Vagina (tissue), 2 donors: ENCODE measurements at places on chromosomes 13 and 19.

- no peaks in the 10 kb centered on the region for H3K4me1 ChIP-seq
- DNase-seq = no peak
- no peaks in the 10 kb centered on the region for H3K27me3 ChIP-seq
- H3K36me3 ChIP-seq = peaks cover 7% of the 10 kb centered on the region
Measured at GRCh38 chr19:38193445-38193844, 30.6 kb downstream of the DPF1 start.

DNA sequence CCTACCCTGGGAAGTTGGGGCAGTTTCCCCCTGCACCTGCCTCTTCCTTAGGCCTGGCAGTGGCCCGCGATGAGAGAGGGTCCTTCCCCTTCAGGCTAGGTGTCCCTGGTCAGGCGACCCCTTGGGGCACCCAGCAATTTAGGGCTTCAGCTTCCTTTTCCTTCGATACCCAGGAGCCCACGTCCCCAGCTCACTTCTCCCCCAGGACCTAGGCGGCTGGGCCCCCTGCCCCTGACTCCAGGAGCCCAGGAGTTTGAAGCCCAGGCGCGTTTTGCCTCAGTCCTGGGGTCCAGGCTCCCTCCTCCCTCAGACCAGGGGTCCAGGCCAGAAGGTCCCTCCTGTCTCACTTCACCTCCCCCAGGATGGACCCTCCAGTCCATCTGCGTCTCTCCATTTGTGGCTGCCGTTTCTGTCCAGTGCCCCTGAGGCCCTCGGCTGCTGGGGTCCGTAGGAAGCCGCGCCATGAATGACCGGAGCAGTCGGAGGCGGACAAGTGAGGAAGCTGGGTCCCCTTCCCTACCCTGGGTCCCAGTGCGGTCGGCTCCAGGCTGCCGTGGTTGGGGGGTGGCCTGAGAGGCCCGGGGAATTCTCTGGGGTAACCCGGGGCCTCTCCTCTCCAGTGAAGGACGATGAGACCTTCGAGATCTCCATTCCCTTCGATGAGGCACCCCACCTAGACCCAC, 714 bp downstream of the CCDC106 start:
- no peak for DNase-seq
- no peaks in the 10 kb centered on the region for H3K36me3 ChIP-seq
- no peaks in the 10 kb centered on the region for H3K27me3 ChIP-seq

GRCh38 chr13:30053939-30054338, 203.5 kb upstream of the UBL3 start:
- no peaks in the 10 kb centered on the region for H3K27me3 ChIP-seq
- no peaks in the 10 kb centered on the region for H3K4me1 ChIP-seq
- H3K27ac ChIP-seq = no peak overlapping the region
- DNase-seq = no peak
- H3K4me3 ChIP-seq = no peak overlapping the region

GRCh38 chr13:37129866-37130265, 24.4 kb upstream of the CSNK1A1L start:
- no peak overlapping the region for H3K27ac ChIP-seq
- H3K4me1 ChIP-seq = peaks cover 14% of the 10 kb centered on the region
- no peaks in the 10 kb centered on the region for H3K36me3 ChIP-seq
- no peaks in the 10 kb centered on the region for H3K27me3 ChIP-seq
- no peak for DNase-seq
- no peak overlapping the region for H3K4me3 ChIP-seq

GRCh38 chr13:107124129-107124718, 556.3 kb upstream of the ARGLU1 start:
- no peak overlapping the region for H3K4me3 ChIP-seq
- no peaks in the 10 kb centered on the region for H3K36me3 ChIP-seq
- no peak for DNase-seq
- no peaks in the 10 kb centered on the region for H3K27me3 ChIP-seq
- H3K27ac ChIP-seq = no peak overlapping the region
- no peaks in the 10 kb centered on the region for H3K4me1 ChIP-seq

- H3K27me3 ChIP-seq = no peaks in the 10 kb centered on the region
- no peak overlapping the region for H3K4me3 ChIP-seq
- H3K4me1 ChIP-seq = peaks cover 17% of the 10 kb centered on the region
- no peak for DNase-seq
Measured at GRCh38 chr13:113904411-113904810, 40.5 kb upstream of the GAS6 start.

DNA sequence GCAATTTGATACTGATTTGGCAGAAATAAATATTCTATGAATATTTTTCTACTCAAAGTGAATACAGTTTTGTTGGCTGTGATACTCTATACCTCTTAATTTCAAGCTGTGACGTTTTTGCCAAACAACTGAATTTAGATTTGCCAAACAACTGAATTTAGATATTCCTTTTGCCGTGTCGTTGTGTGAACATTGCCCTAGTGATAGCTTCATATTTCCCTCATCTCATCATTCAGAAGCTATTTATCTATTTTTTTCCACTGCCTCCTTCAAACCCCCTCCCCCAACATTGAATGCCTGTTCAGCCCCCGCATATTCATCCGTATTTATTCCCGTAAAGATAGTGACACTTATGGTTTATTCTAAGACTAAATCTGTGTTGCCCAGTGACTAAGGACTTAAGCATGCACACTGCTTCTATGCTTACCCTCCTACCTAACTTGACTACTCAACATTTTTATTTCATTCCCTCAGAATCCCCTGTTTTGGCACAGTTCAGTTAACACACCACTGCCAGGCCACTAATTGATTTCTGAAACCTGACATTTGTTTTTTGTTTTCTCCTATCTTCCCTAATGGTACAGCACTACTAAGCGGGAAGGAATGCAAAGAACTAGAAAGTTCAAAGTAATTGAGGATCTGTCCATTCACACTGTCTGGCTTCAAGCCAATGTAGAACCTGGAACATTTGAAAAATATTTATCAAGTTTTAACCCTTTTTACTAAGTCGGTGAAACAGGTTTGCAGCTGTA, 2.8 kb upstream of the KLF5 start:
- H3K27me3 ChIP-seq = no peaks in the 10 kb centered on the region
- no peak overlapping the region for H3K4me3 ChIP-seq
- H3K27ac ChIP-seq = no peak overlapping the region
- H3K36me3 ChIP-seq = no peaks in the 10 kb centered on the region

GRCh38 chr13:112506046-112506445, 81.9 kb downstream of the TUBGCP3 start:
- DNase-seq = no peak
- H3K27me3 ChIP-seq = no peaks in the 10 kb centered on the region
- H3K27ac ChIP-seq = no peak overlapping the region
- peaks cover 39% of the 10 kb centered on the region for H3K36me3 ChIP-seq
- no peaks in the 10 kb centered on the region for H3K4me1 ChIP-seq

DNA sequence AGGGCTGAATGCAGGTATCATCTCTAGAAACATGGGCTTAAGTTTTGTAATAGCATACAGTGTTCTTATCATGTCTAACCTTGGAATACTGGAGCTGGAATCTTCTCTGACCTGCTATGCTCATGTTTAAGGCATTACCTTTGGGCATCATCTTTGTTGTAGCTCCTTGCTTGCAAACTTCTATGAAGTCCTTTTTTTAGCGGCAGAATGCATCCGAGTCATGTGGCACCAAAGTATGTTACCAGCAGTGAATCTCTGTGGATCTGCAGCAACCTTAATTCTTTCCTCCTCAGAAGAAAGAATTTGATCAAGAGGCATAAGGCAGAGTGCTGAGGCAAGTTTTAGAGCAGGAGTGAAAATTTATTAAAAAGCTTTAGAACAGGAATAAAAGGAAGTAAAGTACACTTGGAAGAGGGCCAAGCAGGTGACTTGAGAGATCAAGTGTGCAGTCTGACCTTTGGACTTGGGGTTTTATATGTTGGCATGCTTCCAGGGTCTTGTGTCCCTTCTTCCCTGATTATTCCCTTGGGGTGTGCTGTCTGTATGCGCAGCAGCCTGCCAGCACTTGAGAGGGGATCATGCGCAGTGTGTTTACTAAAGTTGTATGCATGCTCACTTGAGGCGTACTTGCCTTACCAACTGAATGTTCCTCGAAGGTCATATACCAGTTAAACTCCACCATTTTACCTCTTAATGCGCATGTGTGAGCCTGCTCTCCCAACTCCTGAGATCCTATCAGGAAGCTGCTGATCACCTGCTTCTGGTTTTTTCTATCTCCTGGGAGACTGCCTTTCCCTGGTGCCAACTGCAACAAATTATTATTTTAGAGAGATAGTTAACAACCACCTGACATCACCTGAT, 115.5 kb downstream of the LACC1 start:
- no peak for DNase-seq
- no peak overlapping the region for H3K4me3 ChIP-seq
- no peak overlapping the region for H3K27ac ChIP-seq
- H3K36me3 ChIP-seq = no peaks in the 10 kb centered on the region
- no peaks in the 10 kb centered on the region for H3K27me3 ChIP-seq
- no peaks in the 10 kb centered on the region for H3K4me1 ChIP-seq

DNA sequence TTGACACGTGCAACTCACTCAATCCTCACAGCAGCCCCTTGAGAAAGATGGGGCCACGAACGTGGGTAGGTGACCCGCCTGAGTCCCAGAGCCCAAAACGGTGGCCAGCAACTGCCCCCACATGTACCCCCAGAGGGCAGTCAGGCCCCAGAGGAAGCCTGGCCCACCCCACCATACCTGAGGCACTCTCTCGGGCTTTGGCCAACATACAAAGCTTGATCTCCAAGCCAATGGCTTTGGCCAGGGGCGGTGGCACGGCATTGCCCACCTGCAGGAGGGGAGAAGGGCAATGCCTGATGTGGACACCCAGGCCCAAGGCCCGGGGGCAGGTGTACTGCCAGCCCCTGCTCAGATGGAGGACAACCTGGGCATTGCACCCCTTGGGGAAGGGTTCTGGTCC, 14.3 kb upstream of the EIF3G start:
- H3K36me3 ChIP-seq = peaks cover 56% of the 10 kb centered on the region
- H3K4me1 ChIP-seq = no peaks in the 10 kb centered on the region
- no peak overlapping the region for H3K4me3 ChIP-seq
- H3K27ac ChIP-seq = no peak overlapping the region
- no peaks in the 10 kb centered on the region for H3K27me3 ChIP-seq

- H3K4me1 ChIP-seq = no peaks in the 10 kb centered on the region
- H3K27ac ChIP-seq = peak overlapping the region; percentile 35
- DNase-seq = no peak
- peaks cover 7% of the 10 kb centered on the region for H3K36me3 ChIP-seq
Measured at GRCh38 chr13:113765564-113765910, 6.5 kb downstream of the TMEM255B start.

DNA sequence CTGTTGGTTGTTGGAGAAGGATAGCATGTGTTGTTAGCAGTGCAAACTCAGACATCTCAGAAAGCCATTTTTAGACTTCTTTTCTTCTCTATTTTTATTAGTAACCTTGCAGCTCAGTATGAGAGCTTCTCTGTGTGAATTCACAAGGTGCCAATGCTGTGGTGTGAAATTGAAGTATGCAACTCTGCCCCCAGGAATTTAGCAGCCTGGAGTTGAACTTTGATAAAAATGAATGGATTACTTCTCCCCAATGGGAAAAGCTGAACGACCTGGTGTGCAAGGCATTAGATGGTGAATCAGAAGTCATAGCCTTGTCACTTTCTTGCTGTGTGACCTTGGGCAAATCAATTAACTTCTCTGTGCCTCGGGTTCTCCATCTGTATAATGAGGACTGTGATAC, 512.3 kb upstream of the PCDH9 start:
- no peak for DNase-seq
- H3K27ac ChIP-seq = no peak overlapping the region
- H3K4me3 ChIP-seq = no peak overlapping the region
- H3K36me3 ChIP-seq = no peaks in the 10 kb centered on the region

GRCh38 chr19:32676186-32676894, 692 bp downstream of the RGS9BP start:
- no peaks in the 10 kb centered on the region for H3K27me3 ChIP-seq
- peak overlapping the region; percentile 85 for H3K4me3 ChIP-seq
- no peaks in the 10 kb centered on the region for H3K36me3 ChIP-seq
- peak overlapping the region; percentile 68 for H3K27ac ChIP-seq
